Activated CD8-positive, alpha-beta T cell treated with anti-CD3 and anti-CD28 coated beads, Interleukin-2, amount 10 ng/mL, durations not matched to agents 7 days and 5 days (primary cell): ENCODE measurements at places on chromosomes 7 and 10. TPM values are rescaled to one million over a fixed set of nuclear protein-coding genes. Genes with fewer than 3 reads are reported as not detected.

DNA sequence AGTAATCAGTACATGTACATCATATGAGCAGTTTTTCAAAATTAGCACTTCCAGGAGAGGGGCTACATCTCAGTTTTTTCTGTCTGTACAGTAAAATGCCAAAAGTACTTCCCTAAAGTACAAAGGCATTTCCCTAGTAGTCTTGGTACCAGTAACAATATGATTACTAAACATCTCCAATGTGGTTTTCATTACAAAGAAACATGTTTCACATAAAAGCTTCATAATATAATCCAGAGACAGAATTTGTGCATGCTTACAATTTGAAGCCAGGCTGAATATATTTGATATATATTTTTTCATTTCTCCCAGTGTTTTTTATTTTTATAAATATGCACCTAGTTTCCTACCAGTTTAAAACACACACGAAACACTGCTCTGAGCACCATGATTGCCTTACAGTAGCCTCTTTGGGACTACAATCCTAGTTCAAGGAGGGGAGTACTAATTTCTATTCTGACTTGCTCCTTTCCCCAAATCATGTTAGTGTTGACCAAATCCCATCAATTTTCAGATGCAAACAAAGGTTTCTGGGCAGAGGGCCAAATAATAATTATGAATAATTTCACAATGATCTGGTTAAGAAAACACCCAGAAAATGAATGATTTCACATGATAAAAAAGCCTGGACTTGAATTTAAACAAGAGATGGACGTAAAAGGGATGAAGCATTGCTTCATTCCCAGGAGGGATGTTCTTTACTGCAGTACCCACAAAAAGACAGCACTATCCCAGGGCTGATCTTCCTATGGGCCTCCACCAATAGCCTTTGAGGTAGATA, 201.3 kb downstream of the SLC25A13 start:
- DNase-seq, result no peak

DNA sequence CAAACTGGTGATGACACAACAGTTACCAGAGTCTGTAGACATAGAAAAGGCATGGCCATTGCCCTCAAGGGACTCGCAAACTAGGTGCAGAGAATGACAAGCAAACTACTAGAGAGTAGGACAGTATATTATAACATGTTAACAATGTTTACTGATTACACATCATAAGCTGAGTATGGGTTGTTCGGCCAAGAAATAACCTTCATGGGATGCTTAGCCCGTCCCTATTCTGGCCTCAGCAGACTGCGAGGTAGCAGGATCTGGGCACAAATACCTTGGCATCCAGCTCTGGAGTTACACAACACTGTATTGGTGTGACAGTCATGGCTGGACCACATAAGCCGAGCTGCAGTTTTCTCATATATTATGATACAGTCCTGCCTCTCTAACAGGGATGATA, 51.4 kb downstream of the ABCB4 start:
- no peak for DNase-seq

GRCh38 chr10:78543749-78544362, 510.2 kb downstream of the RPS24 start:
- no peak for DNase-seq

C10orf95 gene
- 0.32 TPM for total RNA-seq

DLX5 gene
- not detected for total RNA-seq

DNAJB12 gene
- total RNA-seq, result 26.4 TPM
